ENCODE measurements at places on chromosomes 6 and 20. TPM values are rescaled to one million over a fixed set of nuclear protein-coding genes. Genes with fewer than 3 reads are reported as not detected.

- DNase-seq = no peak
- H3K36me3 ChIP-seq = no peaks in the 10 kb centered on the region
- no peaks in the 10 kb centered on the region for H3K4me1 ChIP-seq
- H3K27ac ChIP-seq = no peak overlapping the region
- H3K27me3 ChIP-seq = peaks cover 14% of the 10 kb centered on the region
Observed at GRCh38 chr20:16661756-16662155, 68.1 kb upstream of the SNRPB2 start.

DNA sequence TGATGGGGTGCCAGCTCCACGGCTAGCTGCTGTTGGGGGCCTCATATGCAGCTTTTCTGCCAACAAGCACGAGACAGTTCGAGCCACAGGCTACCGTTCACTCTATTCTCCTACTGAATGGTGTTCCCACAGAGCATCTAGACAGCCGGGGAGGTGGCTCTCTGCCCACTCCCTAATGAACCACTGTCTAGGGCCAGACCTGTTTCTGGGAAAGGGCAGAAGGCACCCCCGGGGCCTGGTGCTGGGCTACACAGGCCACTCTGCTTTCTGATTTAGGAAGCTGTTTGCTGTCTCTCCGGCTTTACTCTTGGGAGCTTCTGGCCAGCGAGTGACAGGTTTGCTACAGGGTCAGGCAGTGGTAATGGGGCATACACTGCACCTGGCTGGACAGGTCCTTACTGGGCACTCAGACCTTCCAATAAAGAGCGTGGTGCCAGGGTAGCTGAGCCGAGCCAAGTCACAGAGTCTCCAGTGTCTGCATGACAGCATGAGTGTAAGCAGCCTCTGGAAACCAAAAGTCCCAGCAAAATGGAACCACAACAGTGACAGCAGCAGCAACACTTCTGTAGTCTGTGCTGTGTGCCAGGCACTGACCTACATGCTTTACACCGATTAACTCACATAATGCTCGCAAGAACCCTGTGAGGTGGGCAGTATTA, 8.4 kb downstream of the CCDC167 start:
- H3K27ac ChIP-seq = peak overlapping the region; percentile 50
- H3K27me3 ChIP-seq = no peaks in the 10 kb centered on the region
- peaks cover 74% of the 10 kb centered on the region for H3K4me1 ChIP-seq
- peaks cover 19% of the 10 kb centered on the region for H3K36me3 ChIP-seq
- no peak for DNase-seq
- H3K4me3 ChIP-seq = no peak overlapping the region

- H3K27ac ChIP-seq = no peak overlapping the region
- no peaks in the 10 kb centered on the region for H3K4me1 ChIP-seq
- no peaks in the 10 kb centered on the region for H3K27me3 ChIP-seq
- no peaks in the 10 kb centered on the region for H3K36me3 ChIP-seq
Observed at GRCh38 chr6:19465256-19465655, 371.9 kb upstream of the ID4 start.

The TREML2 gene
- total RNA-seq = 21.5 TPM

The STX11 gene
- 25.0 TPM for total RNA-seq
